ENCODE measurements at places on chromosomes 3 and 15.
A peak's percentile ranks its signal among the peaks of the same experiment; 100 is the strongest.

GRCh38 chr15:70098153-70098460 lies 390 bp upstream of the TLE3 start:
- DNase-seq, result no peak

DNA sequence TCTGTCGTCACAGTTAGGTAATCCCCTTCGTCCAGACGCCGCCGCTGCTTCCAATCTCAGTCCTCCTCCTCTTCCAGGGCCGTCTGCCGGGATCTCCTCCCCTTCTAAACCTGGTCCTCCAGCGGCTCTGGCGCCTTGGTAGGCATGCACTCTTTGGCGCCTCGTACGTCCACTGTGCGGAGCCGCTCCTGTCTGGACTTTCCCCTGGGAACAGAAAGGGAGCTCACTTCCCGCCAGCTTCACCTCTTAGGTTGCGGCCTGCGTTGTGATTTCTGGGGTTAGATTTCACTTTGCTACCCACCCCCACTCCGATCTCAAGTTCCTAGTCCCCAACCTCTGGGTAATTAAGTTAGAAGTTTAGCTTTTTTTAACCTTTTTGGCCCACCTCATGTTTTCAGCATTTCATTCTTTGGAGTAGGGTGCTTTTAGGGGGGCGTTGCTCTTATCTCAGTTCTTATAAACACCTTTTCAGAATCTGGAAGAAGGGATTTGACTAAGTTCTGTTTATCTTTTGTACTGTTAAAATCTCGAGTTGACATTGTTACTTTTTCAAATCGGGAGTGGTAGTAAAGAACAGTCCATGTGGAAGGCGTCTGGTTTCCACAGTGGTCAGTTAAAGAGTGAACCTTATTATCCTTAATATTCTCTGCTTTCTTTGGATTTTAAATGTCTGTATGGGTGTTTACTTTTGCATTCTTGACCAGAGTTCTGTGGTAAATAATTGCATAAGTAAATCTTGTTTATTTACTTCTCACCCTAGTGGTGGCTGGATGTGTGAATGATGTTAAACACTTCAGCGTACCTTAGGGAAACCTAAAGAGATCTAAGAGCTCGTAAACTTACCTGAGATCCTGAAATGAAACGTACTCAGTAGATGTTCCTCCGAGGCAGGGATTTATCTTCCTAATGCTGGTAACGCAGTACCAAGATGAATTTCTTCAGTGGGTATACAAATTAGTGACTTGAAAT lies 611 bp downstream of the CTDSPL2 start:
- no peak for DNase-seq

DNA sequence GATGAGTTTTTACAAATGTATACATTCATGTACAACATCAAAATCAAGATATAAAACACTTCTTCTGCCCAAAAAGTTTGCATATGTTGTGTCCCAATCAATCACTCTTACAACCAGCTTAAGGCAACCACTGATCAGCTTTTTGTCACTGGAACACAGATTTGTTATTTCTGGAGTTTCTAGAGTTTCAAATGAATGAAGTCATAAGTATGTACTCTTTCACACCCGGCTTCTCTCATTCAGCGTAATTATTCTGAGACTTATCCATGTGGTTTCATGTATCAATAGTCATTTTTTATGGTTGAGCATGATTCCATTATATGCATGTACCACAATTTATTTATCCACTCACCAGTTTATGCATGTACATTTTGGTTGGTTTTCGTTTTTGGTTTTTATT lies 53.0 kb upstream of the CORO2B start:
- no peak for DNase-seq

DNA sequence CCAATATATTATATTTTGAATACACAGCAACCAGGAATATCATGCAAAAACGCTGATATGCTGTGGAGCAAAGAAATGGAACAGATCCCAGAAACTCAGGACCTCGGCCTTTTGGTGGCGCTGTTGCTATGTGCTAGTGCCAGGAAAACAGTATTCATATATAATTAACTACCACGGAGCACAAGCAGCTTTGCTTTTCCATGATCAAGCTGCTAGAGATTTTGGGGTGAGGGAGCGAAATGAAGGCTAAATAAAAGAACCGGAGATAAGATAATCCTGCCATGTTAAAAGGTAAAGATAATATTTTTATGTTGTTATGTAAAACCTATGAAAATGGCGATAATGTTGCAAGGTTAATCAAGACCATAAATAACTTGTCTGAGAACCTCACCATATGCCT lies 157.7 kb upstream of the FAM3D start:
- peak; percentile 62 for DNase-seq

- DNase-seq, result no peak
These were observed 9.2 kb downstream of the HSPBAP1 start for GRCh38 chr3:122784436-122784835.
